ENCODE measurements at places on chromosomes 5 and 9.
A peak's percentile ranks its signal among the peaks of the same experiment; 100 is the strongest.

DNA sequence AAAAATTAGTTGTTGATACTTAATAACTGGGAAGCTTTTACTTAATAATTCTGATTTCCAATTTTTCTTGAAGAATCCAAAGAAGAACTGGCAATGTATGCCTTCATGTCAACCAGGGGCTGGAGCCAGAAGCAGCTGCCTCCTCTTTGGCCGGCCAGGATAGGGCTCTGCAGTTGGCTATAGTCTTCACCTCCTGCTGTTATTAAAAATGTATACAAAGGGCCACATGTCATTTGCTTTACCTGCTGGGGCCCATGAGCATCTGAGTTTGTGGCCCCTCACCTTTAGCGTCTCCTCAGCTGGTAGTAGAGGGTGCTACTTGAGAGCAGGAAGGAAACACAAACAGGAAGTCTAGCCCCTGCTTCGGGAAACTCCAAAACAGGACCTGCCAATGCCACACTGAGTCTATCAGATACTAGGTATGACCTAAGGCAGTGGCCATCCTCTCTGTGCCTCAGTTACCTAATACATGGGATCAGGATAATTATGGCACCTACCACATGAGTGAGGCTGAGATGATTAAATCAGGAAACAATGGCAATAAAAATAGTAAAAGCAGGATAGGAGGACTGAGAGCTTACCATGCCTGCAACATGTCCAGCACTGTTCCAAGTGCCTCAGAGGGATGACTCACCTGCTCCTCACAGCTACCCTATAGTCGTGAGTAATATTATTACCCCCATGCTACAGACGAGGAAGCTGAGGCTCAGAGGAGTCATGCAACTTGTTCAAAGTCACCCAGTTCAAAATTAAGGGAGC lies 21.3 kb downstream of the CCDC69 start:
- no peak for DNase-seq

- DNase-seq: peak; percentile 5
Observed at GRCh38 chr9:127283917-127284497, 19.4 kb downstream of the GARNL3 start.

GRCh38 chr5:98679963-98680362 lies 93.5 kb upstream of the RGMB start:
- no peak for DNase-seq

- DNase-seq: no peak
Observed at GRCh38 chr5:54383941-54384340, 71.6 kb upstream of the HSPB3 start.

- DNase-seq: no peak
Observed at GRCh38 chr9:87515588-87516221, 18.0 kb downstream of the DAPK1 start.

DNA sequence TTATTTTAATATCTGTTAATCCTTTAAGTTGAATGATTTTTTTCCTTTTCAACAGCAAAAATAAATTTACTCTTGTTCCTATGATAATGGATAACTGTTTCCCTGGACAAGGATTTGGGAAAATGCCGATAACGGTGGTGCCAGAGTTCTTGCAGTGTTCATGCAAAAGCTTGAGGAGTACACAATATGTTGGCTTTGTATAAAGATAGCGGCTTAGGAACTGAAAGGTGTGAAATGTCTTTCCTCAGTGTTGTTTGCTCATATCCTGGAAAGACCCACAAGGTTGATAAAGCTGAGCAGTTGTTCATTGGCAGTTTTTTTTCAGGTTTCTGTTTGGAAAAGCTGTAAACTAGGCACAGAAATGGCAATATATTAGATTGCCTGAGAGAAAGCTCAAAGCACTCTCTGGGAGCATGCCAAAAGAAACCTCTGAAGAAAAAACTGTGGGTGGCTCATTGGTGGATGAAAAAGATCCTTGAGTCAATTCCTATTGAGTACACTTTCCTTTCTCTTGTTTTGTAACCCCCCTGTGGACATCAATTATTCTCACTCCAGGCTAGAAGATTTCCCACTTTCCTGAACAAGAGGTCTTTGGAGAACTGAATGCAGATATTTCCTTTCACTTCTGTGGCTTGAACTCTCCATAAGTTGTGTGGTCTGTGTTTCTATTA lies 117.2 kb upstream of the RGMB start:
- no peak for DNase-seq

GRCh38 chr5:161077496-161077895 lies 225.5 kb upstream of the ATP10B start:
- no peak for DNase-seq

GRCh38 chr5:120457839-120458507 lies 6.1 kb upstream of the PRR16 start:
- DNase-seq: no peak

DNA sequence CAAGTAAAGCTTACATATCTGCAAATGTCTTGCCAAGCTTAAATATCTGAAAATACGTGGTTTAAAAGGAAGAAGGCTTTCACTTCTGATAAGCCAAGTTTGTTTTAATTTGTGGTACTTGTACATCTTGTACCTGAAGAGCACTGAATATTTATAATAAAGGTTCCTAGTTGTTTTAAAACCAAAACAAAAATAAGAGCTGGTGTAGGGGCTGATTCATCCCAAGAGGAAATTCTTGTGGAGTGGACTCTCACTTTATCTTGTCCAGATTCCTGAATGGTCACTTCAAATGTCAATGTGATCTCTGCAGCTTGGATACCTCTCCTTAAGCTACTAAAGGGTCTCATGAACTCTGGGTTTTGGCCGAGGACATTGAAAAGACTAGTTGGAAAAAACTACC lies 29.5 kb downstream of the MAMDC2 start:
- DNase-seq: no peak

- no peak for DNase-seq
Observed at GRCh38 chr9:78923966-78924659, 627.2 kb downstream of the PSAT1 start.

DNA sequence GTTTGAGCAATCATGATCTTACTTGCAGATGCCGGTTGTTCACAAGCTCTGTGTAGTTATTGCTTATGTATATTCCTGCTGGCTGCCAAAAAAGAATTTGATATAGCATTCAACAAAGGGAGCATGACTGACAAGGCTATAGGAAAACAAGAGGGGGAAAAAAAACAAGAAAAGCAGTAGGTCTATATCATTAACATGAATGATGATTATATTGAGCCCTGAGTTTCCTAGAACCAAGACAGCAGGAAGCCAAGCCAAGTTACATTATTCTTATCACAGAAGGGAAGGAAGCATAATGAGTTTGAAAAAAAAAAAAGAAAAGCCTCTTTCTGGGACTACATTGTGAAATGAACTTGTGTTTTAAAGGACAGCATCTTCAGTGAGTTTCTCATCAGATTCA lies 41.0 kb downstream of the TSTD2 start:
- DNase-seq: no peak

- no peak for DNase-seq
Observed at GRCh38 chr5:91977579-91977978, 594.5 kb upstream of the ARRDC3 start.

DNA sequence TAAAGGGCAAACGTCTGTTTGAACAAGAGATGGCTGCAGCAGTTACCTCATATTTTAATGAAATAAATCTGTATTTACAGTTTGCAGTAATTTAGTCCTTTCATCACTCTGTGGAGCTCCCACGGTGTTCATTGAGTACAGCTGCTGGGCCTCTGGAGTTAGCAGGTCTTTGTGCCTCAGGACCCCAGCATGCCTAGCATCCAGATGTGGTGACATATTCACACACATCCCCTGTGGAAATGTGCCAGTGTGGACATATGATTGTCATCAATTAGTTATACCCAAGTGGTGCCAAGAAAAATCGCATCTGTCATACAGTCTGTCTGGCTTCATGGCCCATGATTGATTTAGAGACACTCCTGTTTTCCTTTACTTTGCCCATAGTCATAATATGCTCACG lies 77.3 kb downstream of the NNT start:
- DNase-seq: no peak

GRCh38 chr5:72412283-72413055 lies 92.3 kb downstream of the PTCD2 start:
- DNase-seq: no peak

- DNase-seq: no peak
Observed at GRCh38 chr9:11135851-11136250, 523.0 kb upstream of the PTPRD start.

GRCh38 chr5:17088051-17088450 lies 129.4 kb upstream of the BASP1 start:
- DNase-seq: no peak

GRCh38 chr5:57383093-57383861 lies 99.3 kb downstream of the ACTBL2 start:
- no peak for DNase-seq

DNA sequence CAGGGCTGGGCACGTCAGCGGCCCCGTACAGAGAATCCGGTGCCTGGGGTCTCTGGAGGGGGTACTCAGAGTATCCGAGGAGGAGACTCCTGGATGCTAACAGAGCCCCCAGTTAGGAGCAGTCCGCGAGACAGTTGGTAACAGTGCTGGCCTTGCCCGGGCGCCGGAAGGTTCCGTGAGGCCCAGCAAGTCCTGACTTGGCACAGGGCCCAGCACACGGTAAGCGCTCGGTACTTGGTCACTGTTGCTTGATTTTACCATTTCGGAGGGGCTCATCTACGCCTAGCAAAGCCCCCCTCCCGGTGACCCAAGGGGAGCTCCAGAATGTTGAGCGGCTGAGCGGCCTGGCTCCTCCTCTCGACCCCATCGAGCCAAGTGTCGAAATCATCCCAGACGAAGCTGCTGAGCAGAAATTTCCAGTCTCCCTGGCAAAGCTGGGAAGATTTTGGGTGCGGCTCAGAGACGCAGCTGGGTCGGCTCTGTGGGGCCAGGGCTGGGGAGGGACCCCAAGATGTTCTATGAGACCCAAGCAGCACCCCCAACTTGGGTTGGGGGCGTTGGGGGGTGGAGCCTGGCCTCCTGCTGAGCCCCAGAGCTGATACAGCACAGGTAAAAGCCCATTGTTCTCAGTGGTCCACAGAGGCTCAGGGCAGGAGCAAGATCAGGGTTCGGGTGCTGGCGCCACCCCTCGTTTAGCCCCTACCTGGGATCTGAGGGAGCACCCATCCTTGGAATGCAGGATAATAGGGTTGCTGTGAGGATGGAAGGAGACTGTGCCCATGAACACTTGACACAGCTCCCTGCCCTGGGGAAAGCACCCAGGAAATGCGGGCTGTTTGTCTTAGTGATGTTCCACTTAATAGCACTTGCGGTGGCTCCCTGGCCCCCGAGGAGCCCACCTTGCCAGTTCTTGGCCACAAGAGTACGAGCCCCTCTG lies 137.2 kb downstream of the C9orf50 start:
- no peak for DNase-seq

- DNase-seq: no peak
Observed at GRCh38 chr9:76615177-76615603, 149.0 kb upstream of the PCA3 start.

DNA sequence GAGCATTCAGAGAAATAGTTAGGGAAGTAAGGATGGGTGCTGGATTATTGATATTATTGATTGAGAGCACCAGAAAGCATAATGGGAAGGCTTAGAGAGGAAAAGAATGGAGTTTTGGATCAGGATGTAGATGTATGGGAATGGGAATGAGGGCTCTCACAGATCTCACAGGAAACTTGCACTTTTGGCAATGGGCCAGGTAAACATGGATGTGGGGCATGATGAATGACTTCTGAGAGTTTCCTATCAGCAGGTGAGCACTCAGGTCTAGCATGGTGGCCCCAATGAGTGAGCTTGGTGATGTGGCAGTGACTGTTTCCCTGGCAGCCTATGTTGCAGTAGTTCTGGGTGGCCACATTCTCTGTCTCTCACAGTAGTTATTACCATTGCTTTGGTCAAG lies 283.8 kb downstream of the FBXL7 start:
- DNase-seq: no peak

DNA sequence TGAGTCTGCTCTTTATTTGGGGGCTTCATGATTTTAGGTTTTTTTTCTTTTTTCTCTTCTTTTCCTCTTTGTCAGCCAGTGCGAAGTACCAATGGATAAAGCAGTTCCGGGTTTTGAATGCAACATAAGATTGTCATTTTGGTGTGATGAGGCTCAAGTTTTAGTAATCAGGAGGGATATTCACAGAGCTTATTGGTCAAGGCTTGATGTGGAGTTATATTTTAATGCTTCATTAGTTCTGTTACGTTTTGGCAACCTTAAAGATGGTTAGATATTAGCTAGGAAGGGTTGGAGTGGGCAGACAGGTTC lies 1.4 kb downstream of the PIK3R1 start:
- DNase-seq: no peak

- DNase-seq: peak; percentile 74
Observed at GRCh38 chr9:112486221-112487007, at the start of gene KIAA1958. Gene KIAA1958 (plus strand): TSS chr9:112486827. CDS start chr9:112574081, 87,254 bp downstream.

GRCh38 chr5:143828710-143829109 lies 16.7 kb downstream of the HMHB1 start:
- no peak for DNase-seq

DNA sequence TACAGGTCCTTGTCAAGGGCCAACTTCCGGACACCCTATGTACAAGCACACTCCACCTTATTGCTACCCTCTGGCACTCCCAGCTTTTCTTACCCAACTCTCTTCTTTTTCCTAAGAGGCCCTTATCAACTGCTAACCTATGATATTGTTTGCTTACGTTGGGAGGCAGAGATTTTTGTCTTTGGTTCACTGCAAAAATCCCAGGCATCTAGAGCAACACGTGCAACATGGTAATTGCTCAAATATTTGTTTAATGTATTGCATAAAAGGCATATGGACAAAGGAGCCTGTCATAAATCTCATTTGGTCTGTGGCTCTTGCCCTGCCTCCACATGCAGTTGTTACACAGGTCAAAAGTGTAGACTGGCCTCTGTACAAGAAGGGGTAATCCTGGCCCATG lies 35.8 kb upstream of the ATP10B start:
- no peak for DNase-seq

DNA sequence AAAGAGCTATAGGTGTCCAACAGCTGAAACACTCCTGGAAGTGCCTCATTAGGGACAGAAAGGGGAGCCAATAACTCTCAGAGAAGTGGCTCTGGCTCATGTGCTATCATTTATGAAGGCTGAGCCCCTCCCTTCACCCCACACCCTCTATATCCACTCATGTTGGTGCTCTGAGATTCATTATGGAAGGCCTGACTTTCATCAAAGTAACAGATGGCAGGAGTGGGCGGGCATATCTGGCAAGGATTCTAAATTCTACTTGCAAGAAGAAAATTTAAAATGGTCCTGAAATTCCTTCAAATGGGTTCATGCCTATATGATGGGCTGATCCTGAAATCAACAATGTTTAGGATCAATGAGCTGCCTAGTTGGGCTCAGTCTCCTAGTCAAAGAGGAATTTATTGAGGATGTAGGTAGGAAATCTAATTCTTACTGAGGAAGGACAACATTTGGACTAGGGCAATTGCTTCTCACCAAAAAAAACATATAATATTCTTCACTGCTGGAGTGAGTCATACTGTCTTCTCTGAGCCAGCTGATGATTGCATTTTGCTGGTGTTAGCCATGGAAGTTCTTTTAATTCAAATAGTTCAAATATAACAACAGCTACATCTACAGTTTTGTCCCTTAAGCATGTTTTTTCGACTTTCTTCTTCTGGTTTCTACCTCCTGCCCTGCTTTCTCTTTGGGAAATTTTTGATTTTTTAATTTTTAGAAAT lies 23.5 kb downstream of the NMRK1 start:
- no peak for DNase-seq

DNA sequence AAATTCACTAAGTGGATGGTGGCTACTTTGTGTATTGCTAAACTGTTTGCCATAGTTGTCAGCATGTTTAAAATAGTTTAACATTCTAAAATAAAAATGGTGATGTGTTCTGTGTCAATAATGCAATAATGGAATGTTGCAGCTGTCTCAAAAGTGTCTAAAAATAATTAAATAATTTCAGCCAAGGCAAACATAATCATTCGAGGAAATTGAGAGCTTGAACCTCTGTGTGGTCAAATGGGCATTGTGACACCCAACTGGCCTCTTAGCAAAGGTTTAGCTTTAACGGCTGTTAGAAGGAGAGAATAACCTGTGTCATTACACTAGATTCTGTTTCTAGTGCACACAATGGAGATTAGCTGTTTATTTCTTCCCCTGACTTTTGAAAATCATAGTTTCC lies 278.5 kb downstream of the TMEM167A start:
- DNase-seq: no peak
